ENCODE measurements at places on chromosomes 12 and 14. TPM values are rescaled to one million over a fixed set of nuclear protein-coding genes. Genes with fewer than 3 reads are reported as not detected.

- DNase-seq, result peak; percentile 45
Measured at GRCh38 chr12:51821440-51822260, 26.9 kb downstream of the FIGNL2 start.

- no peak for DNase-seq
Measured at GRCh38 chr14:94269156-94269555, 23.9 kb downstream of the SERPINA10 start.

GRCh38 chr12:43921666-43922337 is 85.9 kb downstream of the TMEM117 start:
- DNase-seq, result no peak

GRCh38 chr14:22508150-22508457 is 80.9 kb downstream of the DAD1 start:
- no peak for DNase-seq

DNA sequence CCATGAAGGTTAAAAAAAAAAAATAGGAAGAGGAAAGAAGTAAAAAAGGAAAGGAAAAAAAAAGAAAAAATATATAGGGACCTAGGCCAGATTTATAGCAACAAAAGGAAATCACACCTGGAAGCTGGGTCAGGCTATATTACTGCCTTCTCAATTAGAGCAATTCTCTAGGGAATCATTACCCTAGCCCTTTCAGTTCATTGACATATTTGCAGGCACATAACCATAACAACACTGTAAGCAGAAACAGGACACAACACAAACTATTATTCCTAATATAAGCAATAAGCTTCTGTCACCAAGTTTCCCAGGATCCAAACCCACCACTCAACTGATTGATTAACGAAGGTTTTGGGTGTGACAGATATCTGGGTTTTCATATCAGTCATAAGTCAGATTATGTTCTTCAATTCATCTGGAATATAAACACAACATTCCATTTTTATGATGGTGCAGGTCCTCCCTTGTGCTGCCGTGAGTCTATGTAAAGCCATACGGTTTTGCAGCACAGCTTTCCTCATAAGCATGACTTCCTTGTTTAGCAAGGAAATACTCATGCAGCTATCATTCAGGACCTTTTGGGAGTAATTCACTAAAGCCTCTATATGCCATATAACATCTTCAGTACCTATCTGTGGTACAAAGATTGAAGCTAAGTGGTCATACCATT is 4.2 kb downstream of the PCNX4 start:
- DNase-seq, result no peak

DNA sequence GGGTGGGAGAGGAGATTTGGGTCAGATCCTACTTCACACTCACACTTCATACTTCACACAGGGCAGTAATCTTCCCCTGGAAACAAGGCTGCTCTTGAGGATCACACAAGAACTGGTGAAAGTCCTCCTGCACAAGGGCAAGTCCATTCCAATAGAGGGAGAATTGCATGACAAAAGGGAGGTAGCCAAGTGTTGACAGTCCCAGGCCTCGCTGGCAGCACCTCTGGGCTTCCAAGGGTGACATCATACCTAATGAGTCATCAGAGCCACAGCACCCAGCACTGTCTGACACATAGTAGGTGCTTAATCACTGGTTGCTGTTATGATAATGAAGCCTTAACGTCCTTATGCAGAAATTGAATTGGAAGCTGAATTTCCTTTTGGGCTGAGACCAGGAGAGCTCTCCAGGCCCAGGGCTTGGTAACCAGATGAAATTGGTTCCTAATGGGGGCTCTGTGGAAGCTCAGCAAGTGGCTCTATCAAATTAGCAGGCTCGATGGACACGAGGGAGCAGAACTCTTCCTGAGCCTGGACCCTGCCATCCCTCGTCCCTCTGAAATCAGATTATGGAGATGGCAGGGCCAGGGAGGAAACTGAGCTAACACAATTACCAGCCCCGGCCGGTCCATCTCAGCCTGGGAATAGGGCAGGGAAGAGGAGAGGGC is 58.8 kb upstream of the ACTN1 start:
- DNase-seq, result no peak

CLEC12A gene
- total RNA-seq, result 1.1 TPM

TAS2R19 gene
- 0.92 TPM for total RNA-seq

All from pancreas (tissue), 10 donors.